Pulmonary artery endothelial cell (primary cell): ENCODE measurements at places on chromosomes 12 and 14. TPM values are rescaled to one million over a fixed set of nuclear protein-coding genes. Genes with fewer than 3 reads are reported as not detected.

DNA sequence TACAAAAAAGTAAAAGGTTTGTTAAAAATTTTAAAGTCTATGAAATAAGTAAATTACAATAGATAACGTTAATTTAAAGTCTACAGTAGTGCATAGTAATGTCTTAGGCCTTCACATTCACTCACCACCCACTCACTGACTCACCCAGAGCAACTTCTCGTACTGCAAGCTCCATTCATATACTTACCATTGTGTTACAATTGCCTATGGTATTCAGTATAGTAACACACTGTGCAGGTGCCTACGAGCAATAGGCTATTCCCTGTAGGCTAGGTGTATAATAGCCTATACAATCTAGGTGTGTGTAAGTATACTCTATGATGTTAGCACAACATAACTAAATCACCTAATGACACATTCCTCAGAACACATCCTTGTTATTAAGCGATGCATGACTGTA lies 435.3 kb upstream of the TMTC1 start:
- DNase-seq, result no peak

DNA sequence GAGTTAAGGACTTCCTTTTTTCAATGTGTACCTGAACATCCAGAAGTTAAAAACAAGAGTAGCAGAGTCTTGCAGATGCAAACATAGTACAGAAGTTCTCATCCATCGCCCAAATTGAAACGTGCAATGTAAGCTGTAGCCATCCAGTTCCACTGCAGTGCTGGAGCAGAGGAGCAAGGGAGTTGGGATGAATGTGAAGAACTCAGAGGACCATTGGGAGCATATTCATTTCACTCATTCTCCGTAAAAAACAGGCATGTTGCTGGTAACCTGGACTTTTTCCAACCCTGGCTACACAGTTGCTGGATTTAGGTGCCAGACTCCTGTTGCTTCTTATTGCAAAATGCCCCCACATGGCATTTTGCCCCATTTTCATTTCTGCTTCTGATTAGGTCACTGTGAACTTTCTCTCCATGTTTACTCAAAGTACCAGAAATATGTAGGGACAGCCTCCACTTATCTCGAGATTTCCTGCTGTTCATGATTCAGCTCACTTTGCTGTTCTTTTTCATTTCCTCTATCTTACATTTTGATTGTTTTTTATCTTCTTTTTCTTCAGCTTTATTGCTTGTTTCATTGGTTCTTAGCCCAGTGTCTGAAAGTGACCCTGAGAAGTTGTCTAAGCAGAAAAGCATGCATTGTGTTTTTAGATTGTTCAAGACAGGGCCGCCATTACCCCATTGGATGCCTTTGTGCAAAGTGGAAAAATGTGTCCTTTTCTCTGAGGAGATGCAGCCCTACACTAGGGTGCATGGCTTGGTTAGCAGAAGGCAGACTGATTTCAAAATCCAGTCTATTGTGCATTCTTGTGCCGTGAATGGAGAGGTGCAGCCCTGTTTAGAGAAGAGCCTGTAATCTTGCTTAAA lies 109.0 kb upstream of the AMIGO2 start:
- DNase-seq, result no peak

DNA sequence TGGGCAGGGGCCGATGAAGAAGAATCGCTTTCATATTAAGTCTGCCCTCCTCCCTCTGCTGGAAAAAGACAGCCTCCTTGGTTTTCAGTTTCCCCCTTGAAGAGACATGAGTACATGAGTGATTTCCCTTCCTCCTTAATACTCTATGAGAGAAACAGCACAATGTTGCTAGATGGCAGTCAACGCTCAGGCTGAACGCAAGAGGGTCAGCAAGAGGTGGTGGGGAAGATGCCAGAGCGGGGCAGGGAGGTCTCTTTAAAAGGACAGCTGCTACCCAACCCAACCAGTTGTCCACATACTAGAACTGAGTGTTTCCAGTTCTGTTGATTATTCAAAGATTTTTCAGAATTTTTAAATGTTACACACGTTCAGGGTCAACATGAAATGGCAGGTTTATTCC lies 22.8 kb downstream of the CRACR2A start:
- no peak for DNase-seq

DNA sequence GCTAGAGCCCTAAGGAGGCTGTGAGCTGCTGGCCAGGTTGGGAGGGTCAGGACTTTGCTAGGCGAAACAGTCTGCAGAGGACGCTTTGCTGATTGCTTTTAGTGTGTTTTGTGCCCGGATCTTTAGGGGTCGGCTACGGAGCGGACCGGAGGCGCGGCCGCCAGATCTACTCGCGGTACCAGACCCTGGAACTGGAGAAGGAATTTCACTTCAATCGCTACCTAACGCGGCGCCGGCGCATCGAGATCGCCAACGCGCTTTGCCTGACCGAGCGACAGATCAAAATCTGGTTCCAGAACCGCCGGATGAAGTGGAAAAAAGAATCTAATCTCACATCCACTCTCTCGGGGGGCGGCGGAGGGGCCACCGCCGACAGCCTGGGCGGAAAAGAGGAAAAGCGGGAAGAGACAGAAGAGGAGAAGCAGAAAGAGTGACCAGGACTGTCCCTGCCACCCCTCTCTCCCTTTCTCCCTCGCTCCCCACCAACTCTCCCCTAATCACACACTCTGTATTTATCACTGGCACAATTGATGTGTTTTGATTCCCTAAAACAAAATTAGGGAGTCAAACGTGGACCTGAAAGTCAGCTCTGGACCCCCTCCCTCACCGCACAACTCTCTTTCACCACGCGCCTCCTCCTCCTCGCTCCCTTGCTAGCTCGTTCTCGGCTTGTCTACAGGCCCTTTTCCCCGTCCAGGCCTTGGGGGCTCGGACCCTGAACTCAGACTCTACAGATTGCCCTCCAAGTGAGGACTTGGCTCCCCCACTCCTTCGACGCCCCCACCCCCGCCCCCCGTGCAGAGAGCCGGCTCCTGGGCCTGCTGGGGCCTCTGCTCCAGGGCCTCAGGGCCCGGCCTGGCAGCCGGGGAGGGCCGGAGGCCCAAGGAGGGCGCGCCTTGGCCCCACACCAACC lies 1.5 kb downstream of the HOXC6 start:
- no peak for DNase-seq

- no peak for DNase-seq
Measured at GRCh38 chr12:62726471-62726980, 208.4 kb downstream of the PPM1H start.

GRCh38 chr12:82210882-82211281 lies 147.3 kb downstream of the CCDC59 start:
- DNase-seq, result no peak

- DNase-seq, result no peak
Measured at GRCh38 chr12:46362895-46363581, 9.5 kb downstream of the SLC38A2 start.

DNA sequence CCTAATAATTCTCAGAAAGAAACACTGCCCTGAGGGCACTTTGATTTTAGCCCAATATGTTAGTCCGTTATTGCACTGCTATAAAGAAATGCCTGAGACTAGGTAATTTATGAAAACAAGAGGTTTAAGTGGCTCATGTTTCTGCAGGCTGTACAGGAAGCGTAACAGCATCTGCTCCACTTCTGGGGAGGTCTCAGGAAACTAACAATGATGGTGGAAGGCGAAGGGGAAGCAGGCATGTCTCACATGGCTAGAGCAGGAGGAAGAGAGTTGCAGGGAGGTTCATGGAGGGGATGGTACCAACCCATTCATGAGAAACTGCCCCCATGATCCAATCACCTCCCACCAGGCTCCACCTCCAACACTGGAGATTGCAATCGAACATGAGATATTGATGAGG lies 49.4 kb upstream of the RERG start:
- DNase-seq, result no peak

DNA sequence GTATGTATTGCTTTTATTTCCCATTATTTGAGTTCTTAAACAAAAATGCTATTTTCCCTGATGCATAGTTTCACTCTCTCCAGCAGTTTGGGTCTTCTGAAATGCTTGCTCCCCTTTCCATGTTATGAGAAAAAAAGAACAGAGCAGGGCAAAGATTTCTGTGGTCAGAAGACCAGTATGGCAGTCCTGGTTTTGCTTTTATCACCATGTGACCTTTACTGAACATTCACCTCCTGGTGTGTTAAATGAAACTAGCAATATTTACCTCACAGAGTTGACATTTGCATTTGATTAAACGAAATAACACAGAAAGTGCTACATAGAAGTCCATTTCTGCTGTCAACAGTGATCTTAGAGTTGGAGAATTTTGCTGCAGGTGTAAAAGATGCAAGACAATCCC lies 141.0 kb upstream of the G2E3 start:
- no peak for DNase-seq

DNA sequence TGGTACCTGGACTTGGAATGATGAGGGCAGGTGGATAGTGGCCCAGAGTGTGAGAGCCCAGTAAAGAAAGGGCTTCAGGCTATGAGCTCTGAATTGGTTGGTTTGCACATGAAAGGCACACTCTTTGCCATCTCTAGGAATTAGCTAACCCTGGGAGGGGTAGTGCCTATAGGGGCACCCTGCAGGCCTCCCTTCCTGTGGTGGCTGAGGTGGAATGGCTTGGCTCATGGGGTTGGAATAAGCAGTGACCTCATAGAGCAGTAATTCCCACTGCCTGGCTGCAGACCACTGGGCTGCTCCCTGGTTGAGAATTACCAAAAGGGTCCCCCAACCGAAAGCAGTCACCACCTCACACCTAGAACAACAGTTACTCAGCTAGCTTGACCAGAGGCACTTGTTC lies 42.7 kb downstream of the ASCL4 start:
- DNase-seq, result no peak

GRCh38 chr14:23610815-23611289 lies 25.3 kb upstream of the DHRS2 start:
- no peak for DNase-seq

- no peak for DNase-seq
Measured at GRCh38 chr14:80275208-80275850, 64.0 kb upstream of the DIO2 start.

SPATS2 gene
- total RNA-seq, result 44.5 and 45.5 TPM in 2 replicates

GNG2 gene
- 0.20 TPM in 1 of 2 replicates, not detected in the other for total RNA-seq

PTPN21 gene
- total RNA-seq, result 4.7 and 7.9 TPM in 2 replicates

SPIC gene
- not detected in 2 replicates for total RNA-seq

NYNRIN gene
- total RNA-seq, result 9.8 and 10.5 TPM in 2 replicates

TTC8 gene
- total RNA-seq, result 10.4 and 12.5 TPM in 2 replicates

RNASE3 gene
- total RNA-seq, result not detected in 2 replicates
